Astrocyte of the hippocampus (primary cell): ENCODE measurements at places on chromosomes 5 and 9.

DNA sequence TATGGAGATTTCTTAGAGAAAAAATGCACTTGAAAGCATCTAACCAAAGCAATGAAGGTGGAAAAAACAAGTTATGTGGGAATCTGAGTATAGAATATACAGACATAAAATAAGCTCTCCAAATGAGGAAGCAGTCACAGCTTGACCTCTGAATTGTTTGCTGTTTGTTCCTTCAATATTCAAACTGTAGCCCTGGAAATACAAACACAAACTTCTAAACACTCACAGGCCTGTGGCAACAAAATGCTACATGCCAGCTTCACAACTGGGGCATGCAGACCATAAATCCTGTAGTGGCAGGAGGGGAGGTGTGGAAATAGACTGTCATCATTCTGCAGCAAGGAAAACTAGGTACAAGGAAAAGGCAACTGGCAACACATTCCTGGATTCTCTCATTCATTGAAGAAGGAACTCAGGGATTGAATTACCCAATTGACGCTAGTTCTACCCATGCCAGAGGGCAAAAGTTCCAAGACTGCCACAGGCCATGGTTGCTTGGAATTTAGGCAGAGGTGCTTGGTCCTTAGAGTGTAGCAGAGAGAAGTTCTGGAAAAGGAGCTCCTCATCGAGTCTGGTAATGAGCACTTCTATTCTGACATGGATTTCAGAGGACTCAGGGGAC lies 349.6 kb downstream of the PDE4D start:
- no peak for DNase-seq

- no peak for DNase-seq
Measured at GRCh38 chr5:179130101-179130681, 70.0 kb downstream of the ZNF354C start.

DNA sequence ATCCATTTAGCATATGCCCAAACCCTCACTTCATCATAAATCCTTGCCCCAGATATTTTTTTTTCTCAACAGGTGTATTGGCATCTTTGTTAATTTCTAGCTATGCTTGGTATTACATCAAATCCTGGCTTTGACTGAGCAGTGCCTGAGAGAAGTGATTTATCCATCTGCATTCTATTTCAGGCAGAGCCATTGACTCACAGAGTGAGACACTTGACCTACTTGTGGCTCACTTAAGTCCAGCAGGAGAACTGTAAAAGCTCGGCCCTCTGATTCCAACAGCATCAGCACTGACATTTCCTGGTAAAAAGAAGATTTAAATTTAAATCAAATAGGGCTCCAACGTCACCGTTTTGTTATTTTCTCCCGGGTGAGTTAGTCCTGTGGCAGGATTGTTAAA lies 93.4 kb downstream of the PLK2 start:
- peak; percentile 29 for DNase-seq

GRCh38 chr9:114238891-114239875 lies 83.7 kb upstream of the ORM1 start:
- DNase-seq: peak; percentile 47

GRCh38 chr9:124505006-124505900 lies 1.9 kb downstream of the NR5A1 start:
- DNase-seq: no peak

- DNase-seq: no peak
Measured at GRCh38 chr5:163115011-163115410, 322.4 kb upstream of the CCNG1 start.

DNA sequence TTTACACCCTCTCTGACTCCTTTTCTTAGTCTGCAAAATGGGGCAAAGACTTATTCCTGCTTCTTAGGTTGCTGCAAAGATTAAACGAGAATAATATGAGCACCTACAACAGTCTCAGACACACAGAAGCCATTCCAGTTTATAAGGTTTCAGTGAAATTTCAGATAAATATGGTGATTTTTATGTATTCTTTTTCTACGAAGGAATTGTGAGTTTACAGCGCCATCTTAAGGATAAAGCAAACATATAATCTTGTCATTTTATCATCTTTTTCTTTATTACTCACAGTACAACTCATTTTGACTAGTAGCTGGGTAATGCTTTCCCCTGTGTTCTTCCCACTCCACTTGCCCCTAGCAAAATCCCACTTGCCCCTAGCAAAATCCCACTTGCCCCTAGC lies 29.2 kb upstream of the SMC5 start:
- peak; percentile 45 for DNase-seq

DNA sequence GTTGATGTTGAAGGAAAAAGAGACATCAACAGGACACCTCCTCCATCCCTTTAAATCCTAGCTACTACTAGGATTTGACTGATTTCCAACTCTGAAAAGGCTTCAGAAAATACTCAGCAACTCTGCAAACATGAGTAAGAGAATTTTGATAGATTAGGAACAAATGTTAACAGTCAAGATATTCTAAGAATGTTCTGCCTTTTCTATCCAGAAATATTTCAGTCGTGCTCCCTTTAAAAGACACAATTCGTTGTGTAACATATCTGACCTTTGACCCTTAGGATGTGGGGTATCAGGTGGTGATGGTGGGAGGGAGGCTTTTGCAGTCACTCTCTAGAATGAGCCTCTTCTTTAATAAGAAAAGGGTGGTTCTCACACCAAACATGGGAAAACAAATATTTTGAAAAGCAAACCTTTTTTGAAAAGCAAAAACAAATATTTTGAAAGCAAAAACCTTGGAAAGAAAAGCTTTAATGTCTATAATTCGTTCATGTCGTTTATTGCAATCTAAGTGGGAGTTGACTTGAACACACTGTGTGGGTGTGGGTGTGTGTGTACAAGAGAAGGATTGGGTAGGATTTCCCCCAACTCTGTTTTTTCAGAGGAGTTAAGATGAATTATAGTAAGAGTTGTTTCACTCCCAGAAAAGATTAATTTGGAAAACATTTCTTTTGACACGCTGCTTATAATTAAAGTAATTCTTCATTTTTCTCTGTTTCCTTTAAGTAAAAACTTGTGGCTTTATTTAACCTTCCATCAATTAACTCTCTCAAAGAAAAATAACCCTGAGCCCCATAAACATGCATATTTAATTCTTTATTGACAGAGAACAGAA lies 152.8 kb downstream of the TMEM167A start:
- no peak for DNase-seq

DNA sequence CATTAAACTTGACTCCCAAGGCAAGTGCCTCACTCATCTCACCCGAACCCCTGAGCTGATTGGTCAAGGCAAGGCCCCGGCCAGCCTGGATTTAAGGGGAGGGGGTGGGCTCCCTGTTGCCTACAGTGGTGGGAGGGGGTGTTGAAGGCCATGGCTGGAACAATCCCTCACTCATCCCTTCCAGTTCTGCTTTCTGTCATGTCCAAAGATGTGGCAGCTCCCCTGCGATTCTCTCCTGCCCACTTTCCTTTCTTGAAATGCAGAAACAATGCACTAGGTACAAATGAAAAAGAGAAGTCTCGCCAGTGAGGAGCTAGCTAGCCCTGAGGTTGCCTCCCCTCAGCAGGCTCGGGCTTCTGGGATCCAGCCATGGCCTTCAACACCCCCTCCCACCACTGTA lies 240.9 kb downstream of the SYK start:
- DNase-seq: no peak

DNA sequence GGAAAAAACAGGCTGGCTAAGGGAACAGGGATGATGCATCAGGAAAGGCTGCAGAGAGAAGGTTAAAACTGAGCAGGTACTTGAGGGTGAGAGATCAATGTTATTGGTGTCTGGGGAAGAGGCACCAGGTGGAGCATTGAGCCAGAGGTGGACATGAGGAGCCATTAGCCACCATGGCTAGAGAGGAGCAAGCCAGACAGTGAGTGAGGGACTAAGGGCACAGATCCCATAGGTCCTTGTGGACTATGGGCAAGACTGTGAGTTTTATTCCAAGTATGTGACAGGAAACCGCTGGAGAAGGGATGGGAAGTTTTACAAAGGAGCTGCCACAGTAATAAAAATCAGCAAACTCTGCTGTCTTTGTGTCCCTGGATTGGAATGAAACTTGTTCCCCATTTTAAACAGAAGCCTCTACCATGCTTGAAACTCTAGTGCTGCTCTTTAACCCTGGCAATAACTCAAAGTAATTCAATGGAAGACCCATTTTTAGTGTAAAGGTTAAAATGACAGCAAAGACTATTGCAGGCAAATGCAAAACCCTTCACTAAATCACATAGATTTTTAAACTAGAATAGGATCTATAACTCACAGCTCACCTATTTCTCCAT lies 349.8 kb downstream of the ENC1 start:
- no peak for DNase-seq

GRCh38 chr5:128259607-128260021 lies 176.0 kb downstream of the SLC12A2 start:
- DNase-seq: no peak

GRCh38 chr9:72592502-72593403 lies 71.3 kb downstream of the TMC1 start:
- DNase-seq: peak; percentile 83

- no peak for DNase-seq
Measured at GRCh38 chr9:136947028-136947891, 2.2 kb downstream of the C8G start.

- no peak for DNase-seq
Measured at GRCh38 chr5:34464829-34465228, 191.3 kb upstream of the RAI14 start.

- DNase-seq: no peak
Measured at GRCh38 chr9:116494815-116495634, 192.1 kb upstream of the TRIM32 start.

DNA sequence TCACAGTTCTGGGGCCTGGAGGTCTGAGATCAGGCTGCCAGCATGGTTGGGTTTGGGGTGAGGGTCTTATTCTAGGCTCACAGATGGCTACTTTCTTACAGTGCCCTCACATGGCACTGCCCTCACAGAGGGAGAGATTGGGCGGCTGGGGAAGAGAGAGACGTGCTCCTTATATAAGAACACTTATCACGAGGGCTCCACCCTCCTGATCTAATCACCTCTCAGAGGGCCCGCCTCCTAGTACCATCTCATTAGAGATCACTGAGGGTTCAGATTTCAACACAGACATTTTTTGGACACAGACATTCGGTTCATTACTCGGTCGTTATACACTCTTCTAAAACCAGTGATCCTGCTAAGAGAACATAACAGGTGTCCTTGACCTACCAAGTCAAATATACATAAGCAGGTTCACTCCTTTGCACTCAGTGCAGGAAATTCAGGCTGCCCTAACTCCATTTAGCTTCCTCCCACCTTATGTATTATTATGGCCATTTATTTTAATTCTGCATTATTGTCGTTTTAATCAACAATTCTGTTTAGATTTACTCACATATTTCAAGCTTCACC lies 121.7 kb downstream of the ICE1 start:
- DNase-seq: no peak

- peak; percentile 49 for DNase-seq
Measured at GRCh38 chr9:91119142-91119541, 242.6 kb downstream of the AUH start.

DNA sequence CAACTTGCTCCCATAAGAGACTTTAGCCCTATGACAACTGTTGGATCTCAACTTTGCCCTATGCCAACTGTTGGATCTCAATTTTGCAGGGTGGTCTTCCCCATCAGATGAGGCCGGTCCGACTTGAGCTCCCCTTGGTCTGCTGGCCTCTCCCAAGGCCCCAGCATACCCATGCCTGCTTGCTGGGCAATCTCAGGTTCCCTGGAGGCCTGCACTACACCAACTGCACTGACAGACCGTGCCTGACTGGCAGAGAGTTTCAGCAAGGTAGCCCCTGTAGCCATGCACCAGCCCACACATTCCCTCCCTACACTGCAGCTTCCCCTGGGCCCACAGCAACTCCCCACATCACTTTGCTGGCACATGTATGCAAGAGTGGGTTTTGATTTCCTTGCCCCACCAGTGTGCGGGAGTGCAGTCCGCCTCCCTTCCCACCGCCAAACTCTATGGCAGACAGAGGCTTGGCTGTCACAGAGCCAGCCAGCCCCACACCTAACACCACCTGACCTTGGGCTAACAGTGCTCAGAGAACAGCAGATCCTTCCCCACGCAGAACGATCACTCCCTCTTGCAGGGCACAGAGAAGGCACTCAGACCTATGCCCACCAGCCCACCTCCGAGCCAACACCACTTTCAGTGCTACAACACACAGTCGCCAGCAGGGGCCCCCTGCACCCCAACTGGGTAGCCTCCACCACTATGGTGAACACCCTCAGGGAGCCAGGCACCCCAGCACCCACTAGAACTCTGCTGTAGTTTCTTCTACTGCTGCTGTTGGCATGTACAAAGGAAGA lies 279.9 kb upstream of the COX7C start:
- DNase-seq: no peak

- peak; percentile 68 for DNase-seq
Measured at GRCh38 chr5:145510324-145510723, 324.8 kb downstream of the PRELID2 start.

DNA sequence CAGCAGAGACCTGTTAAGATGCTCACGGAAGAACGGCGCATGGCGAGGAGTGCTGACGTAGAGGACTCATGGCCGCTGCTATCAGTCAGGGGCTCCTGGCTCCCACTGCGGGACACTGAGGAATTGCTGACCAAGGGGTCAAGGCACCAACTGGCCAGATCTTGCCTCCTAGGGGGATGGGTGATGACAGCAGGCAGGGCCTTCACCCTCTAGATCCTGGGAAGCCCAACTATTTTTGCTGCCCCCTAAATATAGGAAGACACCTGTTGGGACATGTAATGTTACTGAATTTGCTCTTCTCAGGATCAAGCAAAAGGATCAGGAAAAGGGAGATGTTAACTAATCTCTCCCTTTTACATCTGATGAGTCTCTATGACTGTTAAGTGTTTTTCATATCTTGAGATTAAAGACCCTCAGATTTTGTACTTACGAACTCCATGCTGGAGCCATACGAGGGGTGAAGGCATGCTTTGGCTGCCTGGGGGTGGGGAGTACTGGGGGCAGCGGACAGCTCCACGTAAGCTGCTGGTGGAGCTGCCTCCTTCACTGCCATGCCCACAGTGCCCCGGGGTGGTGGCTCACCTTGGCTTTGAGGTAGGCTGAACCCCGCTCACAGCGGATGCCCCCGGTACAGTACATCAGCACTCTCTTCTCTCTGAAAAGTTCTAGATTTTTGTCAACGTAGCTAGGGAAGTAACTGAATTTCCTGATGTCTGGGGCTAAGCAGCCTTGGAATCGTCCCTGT lies 28.1 kb downstream of the TSTD2 start:
- no peak for DNase-seq

GRCh38 chr5:73994963-73995362 lies 369.0 kb downstream of the ARHGEF28 start:
- DNase-seq: no peak

DNA sequence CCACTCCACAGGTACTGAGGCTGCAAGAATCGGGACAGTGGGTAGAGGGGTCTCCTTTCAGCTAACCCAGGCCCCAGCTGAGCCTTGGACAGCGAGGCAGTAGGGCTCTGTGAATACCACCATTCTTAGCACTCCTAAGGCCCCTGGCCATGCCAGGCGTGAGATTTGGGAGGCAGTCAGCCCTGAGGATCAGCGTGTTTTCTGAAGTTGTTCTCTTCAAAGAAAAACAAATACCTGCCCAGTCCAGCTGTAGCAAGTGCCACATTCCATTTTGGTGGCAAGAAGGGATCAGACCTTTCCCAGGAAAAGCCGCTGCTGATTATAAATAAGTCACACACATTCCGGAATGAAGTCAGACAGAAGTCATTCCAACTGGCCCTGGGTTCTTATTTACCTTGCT lies 47.8 kb downstream of the RALGPS1 start:
- peak; percentile 51 for DNase-seq
